ENCODE measurements at places on chromosomes 1 and 21. TPM values are rescaled to one million over a fixed set of nuclear protein-coding genes. Genes with fewer than 3 reads are reported as not detected.

- no peak for DNase-seq
Observed at GRCh38 chr1:59973719-59974118, 47.1 kb upstream of the CYP2J2 start.

DNA sequence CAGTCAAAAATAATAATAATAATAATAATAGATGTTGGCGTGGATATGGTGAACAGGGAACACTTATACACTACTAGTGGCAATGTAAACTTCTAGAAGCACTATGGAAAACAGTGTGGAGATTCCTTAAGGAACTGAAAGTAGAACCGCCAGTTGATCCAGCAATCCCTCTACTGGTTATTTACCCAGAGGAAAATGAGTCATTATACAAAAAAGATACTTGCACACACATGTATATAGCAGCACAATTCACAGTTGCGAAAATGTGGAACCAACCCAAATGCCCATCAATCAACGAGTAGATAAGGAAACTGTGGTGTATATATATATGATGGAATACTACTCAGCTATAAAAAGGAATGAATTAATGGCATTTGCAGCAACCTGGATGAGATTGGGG is 176.0 kb downstream of the PLPP3 start:
- no peak for DNase-seq

DNA sequence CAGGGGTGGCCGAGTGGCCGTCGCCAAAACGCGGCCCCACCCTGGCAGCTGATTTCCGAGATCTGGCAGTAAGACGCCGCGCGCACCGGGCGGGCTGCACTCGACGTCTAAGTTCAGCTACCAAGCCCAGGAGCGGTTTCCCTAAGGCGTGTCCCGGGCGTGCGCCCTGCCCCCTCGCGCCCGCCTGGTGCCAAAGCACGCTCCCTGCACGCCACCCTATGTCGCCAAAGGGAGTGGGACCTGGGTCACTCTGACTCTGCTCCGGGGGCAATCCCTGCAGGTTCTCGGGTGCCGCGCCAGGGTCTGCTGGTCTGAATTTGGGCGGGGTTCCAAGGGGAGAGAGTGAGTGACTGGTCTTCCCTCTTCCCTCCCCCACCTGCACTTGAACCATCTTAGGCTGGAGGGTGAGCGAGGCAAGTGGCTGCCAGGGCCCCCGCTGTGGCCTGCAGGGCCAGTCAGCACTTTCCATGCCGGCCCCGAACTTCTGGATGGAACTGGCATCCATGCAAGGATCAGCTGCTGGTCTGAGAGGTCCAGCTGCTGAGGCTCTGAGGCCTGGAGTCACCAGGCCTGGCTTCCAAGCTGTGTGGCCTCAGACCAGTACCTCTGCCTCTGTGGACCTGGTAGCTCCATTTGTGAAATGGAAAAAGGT is at the start of gene LRRC38:
LRRC38 (minus strand) TSS at position 109 of the 652 bp plus-strand sequence. CDS start 410 bp downstream, outside the sequence.
- no peak for DNase-seq

DNA sequence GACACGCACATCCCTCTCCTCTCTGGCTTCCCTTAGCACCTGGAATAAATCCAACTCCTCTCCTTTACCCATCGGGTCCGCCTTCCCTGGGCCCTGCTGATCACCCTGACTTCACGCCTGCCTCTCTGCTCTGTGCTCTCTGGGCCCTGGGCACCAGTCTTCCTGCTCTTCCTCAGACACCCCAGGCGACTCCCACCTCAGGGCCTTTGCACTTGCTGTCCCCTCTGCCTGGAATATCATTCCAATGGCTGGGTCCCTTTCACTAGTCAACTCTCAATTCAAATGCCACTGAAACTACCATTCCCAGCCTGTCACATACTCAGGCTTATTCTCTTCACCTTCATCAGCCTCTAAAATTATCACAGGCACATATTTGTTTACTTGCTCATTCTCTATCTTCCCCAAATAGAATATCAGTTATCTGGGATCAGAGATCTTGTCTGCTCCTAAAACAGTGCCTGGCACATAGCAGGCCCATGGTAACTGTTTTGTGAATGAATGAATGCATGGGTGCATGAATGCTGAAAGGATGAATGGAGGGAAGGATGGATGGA is 27.2 kb upstream of the SELENON start:
- no peak for DNase-seq

DNA sequence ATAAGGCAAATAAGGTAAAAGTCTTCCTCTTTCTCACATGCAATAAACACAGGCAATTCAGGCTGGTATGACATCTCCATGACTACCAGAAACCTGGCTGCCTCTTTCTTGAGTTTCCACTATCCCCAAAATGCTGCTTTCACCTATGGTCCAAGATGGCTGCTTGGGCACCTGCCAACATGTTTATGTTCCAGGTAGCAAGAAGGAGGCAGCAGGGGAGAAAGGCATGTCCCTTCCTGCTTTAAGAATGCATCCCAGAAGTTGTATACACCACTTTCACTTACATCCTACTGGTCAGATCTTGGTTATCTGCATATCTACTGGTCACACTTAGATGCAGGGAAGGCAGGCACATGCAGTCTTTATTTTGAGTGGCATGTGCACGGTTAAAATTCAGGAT is 19.4 kb upstream of the ACOT11 start:
- no peak for DNase-seq

GRCh38 chr1:112325504-112325903 is 70.5 kb upstream of the CTTNBP2NL start:
- DNase-seq = no peak

- no peak for DNase-seq
Observed at GRCh38 chr1:26404641-26405040, 6.0 kb upstream of the LIN28A start.

GRCh38 chr1:60137406-60137805 is 63.8 kb upstream of the C1orf87 start:
- DNase-seq = no peak

RBP7 gene
- 26.4 TPM for total RNA-seq

ELK4 gene
- 49.8 TPM for total RNA-seq

C1orf174 gene
- total RNA-seq = 20.7 TPM
